Activated CD4-positive, CD25-positive, alpha-beta regulatory T cell treated with anti-CD3 and anti-CD28 coated beads, Interleukin-2, amount 50 U/mL, for 72 hours (primary cell): ENCODE measurements at places on chromosomes 7 and 10.
A peak's percentile ranks its signal among the peaks of the same experiment; 100 is the strongest.

- no peak for DNase-seq
Measured at GRCh38 chr7:79317728-79318127, 135.7 kb downstream of the MAGI2 start.

- DNase-seq = no peak
Measured at GRCh38 chr7:102119213-102119651, 167.4 kb upstream of the SH2B2 start.

- DNase-seq = no peak
Measured at GRCh38 chr7:71278257-71278656, 146.3 kb downstream of the GALNT17 start.

DNA sequence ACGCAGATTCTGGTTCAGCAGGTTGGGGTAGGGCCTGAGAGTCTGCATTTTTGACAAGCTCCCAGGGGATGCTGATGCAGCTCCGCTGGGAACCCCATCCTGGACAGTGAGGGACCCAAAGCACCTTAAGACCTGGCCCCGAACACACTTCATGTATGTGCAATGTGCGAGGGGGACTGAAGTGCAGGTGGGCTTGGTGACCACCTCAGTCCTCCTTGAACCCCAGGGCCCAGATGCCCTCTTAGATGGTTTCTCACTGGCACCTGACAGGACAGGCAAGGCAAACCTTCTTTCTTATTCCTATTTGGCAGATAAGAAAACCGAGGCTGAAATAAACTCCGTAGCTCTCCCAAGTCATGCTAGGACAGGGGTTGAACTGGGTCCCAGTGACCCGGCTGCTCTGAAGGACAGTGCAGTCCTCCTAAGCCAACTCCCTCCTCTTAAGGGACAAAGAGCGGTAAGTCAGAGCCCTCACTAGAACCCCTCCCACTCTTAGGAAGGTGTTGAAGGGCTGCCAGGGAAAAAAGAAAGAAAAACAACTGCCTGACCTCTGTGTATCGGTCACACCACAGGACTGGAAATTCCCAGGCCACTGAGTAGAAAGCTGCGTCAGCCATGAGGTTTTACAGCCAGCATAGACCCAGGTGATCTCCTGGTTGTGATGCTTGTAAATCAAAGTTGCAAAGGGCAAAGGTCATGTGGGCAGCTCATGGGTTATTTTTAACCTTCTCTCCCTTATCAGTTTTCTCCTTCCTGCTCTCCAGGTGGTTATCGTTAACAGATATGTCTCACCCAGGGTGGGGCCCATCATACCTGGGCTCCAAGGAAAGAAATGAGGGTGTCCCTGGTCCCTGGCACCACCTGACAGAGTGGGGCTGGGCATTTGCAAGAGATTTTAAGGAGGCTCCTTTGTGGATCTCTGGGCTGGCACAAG lies 90.9 kb upstream of the SMNDC1 start:
- no peak for DNase-seq

- no peak for DNase-seq
Measured at GRCh38 chr10:106535304-106535953, 629.1 kb downstream of the SORCS1 start.

DNA sequence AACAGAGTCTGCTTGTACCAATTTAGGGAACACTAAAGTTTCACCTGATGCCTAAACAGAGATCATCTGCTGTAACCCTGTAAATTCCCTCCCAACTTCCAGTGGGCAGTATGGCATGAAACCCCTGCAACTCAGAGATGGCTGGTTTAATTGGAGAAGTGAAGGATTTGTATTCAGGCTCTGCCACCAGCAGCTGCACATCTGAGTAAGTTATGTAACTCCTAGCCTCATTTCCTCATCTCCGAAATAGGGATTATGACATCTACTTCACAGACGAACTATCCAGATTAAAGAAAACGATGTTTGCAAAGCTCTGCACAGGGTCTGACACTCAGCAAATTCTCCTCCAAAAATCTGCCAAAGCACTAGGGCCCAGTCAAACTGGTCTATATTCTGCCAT lies 493.0 kb downstream of the KCNMA1 start:
- DNase-seq = no peak

DNA sequence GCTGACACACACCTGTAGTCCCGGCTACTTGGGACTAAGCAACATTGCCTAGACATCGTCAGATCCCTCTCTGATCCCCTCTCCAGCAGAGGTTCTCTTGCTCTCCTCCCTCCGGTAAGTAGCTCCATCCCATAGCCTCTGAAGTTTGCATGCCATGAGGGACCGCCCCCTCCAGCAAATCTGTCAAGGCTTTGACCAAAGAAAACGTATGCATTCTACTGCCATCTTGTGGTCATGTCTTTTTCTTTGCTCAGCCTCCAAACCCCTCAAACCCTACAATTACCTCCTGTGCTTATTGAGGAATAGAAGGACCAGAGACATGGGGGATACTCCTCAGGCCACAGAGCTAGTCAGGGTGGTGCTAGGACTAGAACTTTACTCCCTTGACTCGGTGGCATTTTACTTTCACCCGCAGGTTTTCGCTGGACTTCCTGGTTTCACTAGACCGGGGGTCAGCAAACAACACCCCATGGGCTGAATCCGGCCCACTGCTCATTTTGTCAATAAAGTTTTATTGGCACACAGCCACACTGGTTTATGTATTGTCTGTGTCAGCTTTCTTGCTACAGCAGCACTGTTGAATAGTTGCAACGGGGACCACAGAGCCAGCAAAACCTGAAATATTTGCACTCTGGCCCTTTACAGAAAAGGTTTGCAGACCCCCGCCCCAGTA lies 202.6 kb upstream of the FOXK1 start:
- DNase-seq = no peak

DNA sequence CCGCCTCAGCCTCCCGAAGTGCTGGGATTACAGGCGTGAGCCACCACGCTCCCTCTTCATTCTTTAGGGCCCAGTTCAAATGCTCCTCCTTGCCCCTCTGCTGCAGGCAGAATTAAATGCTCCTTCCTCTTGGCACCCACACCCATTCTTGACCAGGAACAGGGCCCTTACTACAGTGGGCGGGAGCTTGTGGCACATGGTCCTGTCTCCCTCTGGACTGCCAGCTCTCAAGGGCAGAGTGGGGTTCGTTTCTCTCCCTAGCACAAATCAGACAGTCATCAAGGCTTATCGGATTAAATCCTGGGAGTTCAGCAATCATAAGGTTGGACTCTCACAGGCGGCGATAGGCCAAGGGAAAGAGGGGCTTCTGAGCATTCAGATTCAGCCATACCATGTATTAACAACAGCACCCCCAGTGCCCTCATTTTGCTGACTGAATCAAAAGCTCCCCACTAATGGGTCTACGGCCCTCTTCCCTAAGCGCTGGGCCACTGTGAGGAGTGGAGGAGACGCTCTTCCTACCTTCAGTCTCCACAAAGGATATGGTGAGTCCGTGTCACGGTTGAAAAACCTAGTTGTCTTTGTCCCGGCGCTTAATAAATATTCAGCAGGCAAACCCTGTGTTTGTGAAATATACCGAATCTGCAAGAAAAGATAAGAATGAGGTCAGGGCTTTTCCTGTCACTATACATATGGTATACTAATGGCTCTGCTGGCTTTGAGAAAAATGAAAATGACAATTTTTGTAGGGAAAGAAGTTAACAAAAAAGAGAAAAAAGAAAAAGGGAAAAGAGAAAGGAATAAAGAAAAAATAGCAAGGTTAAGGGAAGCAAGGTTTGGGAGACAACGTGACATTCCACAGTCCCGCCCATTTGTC lies 107.4 kb downstream of the CLEC2L start:
- DNase-seq = no peak

DNA sequence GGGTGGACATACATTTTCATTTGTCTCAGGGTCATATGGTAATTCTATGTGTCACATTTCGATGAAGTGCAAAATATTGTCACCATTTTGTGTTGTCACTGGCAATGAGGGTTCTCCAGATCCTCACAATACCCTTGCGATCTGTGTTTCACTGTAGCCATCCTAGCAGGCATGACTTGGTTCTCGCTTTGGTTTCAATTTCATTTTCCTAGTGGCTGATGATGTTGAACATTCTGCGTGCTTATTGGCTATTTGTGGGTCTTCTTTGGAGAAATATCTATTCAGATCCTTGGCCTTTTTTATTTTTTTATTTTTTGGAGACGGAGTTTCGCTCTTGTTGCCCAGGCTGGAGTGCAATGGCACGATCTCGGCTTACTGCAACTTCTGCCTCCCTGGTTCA lies 24.8 kb upstream of the MNX1 start:
- no peak for DNase-seq

DNA sequence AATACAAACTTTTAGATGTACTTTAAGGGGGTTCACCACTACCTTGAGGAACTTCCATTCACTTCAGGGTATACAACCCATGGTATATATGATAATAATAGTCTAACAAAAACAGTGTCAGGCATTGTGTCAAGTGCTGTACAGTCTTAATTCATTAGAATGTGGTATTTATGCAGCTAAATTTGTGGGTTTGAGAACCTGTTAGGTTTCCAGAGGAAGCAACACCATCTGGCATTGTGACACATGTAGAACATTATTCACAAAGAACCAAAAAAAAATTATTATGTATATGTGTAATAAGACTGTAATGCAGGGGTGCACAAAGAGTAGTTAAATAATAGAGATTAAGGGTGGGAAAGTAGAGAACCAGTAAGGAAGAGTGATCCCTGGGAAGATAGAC lies 26.3 kb downstream of the TMEM60 start:
- no peak for DNase-seq

DNA sequence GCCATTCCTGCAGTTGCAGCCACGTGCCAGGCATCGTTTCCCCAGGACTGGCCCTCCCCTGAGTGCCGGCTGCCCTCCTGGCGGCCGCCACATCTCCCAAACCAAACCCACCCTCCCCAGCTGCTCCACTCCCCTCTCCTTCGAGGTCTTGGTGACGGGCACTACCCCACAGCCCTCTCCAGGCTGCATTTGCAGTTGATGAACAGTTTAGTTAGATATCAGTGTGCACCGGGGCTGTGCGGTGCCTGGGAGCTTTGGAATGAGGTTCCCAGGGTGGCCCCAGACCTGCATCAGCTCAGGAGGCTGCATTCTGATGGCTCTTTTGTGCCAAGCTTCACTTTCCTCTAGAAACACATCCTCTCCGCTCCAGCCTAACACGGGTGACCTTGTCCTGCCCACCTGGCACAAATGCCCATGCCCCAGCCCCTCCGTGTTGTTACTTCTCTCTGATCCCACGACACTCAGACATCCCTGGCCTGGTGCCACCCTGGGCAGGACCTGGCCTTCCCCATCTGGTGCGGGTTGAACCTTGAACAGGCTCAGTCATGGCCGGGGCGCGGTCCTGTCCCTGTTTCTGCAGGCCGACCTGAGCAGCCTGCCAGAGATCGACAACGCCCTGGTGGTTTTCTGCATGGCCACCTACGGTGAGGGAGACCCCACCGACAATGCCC lies 14.5 kb downstream of the TMEM120A start:
- DNase-seq = no peak

DNA sequence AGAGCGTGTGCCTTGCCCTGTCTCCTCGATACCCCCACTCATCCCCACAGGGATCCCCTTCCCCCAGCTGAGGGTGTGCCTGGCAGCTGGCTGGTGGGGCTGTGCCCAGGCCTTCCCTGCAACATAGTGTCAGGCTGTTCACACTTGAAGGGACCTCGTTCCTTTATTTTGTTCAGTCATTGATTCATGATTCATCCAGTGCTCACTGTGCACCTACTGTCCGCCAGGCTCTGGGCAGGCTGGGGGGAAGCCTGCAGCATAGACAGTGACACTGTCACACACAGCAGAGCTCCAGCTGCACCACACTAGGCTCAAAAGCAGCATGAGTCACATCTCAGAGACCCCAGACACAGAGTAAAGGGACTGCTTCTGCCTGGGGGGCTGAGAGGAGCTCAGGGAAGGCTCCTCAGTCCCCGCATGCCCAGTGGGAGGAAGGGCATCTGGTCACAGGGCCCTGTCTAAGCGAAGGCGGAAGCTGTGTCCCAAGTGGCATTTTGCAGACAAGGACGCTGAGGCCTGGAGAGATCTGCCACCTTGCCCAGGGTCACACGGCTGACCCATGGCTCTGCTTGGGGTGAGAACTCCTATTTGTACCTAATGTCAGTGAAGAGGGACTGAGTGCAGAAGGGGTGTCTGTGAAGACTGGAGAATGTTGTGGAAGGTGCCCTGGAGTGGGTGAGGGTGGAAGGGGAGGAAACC lies 27.9 kb downstream of the CDH23 start:
- no peak for DNase-seq

DNA sequence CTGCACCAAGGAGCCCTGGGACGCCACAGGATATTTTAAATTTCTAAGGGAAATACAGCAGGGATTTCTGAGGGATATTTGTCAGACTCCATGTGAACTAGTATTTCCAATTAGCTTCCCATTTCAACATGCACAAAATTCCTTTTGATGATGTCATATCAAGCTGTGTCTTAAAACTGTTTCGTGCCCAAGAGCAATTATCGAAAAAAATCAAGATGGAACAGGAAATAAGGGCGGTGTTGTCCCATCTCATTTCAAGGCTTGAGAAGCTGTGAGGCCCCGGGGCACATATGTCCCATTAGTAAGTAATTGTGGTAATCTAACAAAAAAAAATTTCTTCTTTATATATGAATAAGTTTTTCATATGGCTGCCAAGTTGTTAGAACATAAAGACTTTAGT lies 47.4 kb downstream of the PPP1R17 start:
- DNase-seq = no peak

GRCh38 chr10:97851341-97852001 lies 1.8 kb downstream of the GOLGA7B start:
- no peak for DNase-seq

DNA sequence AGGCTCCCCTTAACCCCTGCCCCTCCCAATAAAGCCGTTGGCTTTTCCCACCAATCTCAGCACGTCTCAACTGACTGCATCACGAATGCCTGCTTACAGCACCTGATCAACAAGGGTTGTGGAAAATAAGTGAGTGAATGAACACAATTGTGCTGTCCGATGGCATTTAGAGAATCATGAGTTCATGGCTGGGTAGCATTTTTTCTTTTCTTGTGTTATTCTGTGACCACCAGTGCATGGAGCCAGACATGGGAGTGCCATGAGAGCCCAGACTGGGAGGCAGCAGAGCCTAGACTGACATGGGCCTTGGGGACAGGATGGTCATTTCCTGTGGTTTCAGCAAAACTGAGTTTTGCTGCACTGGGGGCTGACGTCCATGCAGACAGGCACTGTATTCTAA lies 254.1 kb upstream of the IGFBP3 start:
- DNase-seq = no peak

DNA sequence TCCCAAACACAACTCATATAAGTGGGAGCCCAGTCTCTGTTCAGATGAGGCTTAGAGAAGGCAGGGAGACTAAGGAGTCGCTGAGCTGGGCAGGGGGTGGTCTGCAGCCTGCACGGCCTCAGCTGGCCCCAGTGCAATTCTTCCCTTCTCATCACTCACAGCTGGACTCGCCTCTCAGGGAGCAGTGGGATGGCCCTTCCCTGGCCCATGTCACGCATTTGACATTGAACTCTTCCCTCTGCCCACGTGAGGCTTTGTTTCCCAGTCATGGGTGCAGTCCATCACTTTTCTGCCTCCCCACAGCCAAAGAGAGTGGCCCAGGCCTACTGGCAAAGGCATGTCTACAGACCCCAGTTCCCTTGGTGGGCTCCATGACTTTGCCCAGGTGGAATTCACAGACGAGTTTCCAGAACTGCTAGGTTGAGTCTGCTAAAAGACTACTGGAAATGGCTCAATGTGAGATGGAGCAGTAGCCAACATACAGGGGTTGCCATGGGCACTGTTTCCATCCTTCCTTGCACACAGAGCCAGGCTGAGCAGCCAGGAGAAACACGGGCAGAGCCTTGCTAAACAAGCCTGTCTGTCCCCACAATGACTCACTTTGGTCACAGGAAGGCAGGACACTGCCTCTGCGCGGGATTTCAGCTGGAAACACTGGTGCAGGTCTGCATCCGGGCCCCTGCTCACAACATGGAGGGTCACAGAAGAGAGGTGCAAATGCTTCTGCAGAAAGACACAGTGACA lies 90.1 kb downstream of the OAT start:
- DNase-seq = peak; percentile 17
